Psoas muscle (tissue), 8 donors: ENCODE measurements at places on chromosomes 7 and 10. TPM values are rescaled to one million over a fixed set of nuclear protein-coding genes. Genes with fewer than 3 reads are reported as not detected.

Gene CFAP69
- 1.2 TPM for polyA plus RNA-seq

Gene TMEM140
- polyA plus RNA-seq = 62.1 TPM

Gene CRYGN
- polyA plus RNA-seq = not detected

GRCh38 chr7:116772423-116772863 is 89.9 kb upstream of the CAPZA2 start:
- DNase-seq = no peak

- no peak for DNase-seq
These were observed 68.9 kb downstream of the PDGFA start for GRCh38 chr7:450741-451140.

Gene NACAD
- 0.33 TPM for polyA plus RNA-seq

DNA sequence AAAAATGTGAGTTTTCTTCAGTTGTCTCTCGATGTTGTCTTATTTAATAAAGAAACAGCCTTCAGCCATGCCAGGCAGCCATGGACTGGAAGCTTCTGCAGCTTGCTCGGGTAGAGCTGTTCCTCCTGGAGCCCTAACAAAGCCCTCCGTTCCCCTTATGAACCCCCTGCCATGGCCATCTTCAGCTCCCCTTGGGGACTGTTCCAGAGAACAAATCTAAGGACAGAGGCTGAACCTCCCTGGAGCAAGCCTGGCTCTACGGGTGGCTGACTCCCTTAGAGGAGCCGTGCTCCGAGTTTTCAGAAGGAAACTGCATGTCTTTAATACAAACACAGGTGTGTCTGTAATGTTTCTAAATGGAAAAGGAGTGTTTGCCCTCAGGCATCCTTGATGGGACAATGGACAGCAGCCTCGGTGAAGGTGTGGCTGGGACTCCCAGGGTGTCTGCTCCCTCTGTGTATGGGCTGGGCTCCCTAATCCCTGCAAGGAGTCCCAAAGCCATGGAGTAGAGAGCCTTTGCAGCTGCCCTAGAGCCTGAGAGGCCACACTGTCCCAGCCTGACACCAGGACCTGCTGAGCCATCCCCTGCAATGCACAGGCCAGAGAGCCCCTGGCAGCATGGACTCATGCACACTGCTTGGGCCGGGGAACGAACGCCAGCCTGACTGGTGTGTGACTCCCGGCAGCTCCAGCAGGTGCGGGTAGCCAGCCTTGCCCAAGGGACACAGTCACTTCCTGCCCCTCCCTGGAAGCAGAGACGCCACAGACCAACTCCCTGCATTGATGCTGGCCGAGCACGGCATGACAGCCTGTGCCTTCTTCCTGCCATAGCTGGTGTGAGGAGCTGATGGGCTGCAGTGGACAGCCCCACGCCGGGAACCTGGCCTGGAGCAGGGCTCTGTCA is 381.8 kb downstream of the TCERG1L start:
- no peak for DNase-seq

GRCh38 chr10:32141018-32141807 is 85.0 kb upstream of the KIF5B start:
- no peak for DNase-seq

DNA sequence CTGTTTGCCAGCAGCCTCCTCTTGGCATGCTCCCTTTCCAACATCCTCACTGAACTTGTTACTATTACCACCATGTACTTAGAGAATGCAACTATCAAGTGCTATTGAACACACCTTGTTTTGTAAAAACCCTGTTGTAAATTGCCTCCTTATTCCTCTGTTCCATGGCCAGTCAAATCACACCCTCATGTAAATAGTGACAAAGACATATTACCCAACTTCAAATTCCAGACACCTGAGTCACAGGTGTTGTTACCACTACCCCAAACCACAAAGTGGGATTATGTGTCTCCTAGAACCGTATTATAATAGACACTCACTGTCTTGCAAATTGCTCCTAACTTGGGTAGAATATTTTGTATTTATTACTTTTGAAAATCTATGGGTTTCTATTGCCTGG is 263.2 kb upstream of the C7orf33 start:
- DNase-seq = no peak

DNA sequence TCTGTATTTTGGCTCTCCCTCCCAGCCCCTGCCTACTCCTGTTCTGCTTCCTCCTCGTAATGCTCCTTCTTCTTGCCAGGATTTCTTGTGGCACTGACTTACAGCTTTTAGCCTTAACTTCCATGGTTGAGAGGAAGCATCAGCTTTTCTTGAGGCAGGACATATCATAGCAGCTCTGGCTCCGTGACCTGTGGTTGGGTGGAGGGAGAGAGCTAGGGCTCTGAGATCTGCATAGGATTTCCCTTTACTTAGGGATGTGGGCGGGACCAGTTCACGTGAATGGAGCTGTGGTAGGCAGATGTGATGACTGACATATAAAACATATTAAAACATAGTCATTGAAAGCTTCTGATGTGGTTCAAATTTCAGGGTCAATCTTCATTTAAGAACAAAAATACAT is 10.6 kb upstream of the RAB11FIP2 start:
- DNase-seq = no peak

DNA sequence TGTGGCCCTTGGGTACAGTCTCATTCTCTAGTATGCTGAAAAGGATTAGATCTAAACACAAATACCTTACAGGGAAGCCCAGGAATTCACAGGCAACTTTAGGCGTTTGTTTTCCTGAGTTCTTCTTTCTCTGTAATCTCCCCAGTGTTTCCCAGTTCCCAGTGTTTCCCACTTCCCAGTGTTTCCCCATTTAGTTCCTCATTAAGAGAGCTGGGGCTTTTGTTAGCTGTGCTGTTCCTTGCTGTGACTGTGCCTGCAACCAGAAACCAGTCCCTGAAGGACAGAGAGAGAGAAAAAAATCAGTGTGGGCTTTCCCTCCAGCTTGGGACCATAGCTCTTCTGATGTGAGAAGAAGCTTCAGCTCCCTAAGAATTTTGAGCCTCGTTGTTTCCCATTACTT is 802.9 kb upstream of the COBL start:
- DNase-seq = no peak

- DNase-seq = no peak
These were observed 47.7 kb downstream of the EMX2 start for GRCh38 chr10:117590101-117590875.

Gene LMOD2
- 259 TPM for polyA plus RNA-seq

DNA sequence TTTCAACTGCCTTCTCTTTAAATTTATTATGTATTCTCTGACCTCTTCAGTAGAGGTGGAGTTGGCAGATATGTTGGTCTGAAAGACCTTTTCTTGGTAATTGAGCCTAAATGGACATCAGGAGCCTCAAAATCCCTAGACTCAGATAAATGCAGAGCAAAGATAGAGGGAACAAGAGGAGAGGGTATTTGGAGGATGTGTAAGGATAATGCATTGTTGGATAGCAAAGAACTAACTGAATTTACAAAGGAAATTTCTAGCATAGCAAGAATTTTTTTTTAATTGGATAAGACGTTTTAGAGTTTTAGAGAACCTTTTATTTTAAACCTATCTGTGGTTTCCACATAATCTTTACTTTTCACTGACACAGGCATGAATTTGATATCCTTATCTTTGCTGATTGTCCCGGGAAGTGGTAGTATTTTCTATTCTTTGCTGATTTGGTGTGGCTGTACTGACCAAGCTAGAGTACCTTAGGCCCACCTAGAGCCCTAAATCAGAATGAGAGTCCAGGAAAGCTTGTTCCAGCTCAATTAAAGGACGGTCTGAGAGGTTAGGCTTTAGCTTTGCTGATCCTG is 91.3 kb downstream of the NRF1 start:
- DNase-seq = no peak

Gene JAZF1
- 3.1 TPM for polyA plus RNA-seq

DNA sequence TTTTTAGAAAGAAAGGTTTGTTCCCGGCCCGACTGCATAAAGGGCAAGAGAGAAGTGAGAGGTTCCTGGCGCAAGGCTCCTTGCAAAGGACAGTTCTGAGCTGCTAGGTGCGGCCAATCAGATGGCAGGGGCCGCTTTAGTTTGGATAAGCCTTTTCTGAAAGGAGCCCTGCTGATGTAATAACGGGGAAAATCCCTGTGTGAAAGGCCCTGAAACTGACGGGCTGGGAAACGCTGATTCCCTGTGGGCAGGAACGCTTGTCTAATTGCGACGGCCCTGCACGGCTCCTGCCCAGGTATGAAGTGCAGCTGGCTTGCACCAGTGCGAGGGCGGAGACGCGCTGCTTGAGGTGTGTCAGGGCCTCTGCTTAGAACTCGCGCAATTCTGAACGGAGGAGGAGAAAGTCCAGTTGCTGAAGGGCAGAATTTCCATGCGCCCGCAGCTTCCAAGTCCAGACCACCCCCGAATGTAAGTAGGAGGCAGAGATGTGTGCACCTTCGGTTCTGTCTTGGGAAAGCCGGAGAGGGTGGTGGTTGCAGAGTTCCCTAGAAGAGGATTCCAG is 30.5 kb downstream of the TACC2 start:
- DNase-seq = peak; percentile 58

Gene ASB10
- 3.8 TPM for polyA plus RNA-seq

Gene EN2
- 1.3 TPM for polyA plus RNA-seq

- DNase-seq = peak; percentile 70
These were observed 9.2 kb upstream of the SVIL start for GRCh38 chr10:29643771-29644501.

DNA sequence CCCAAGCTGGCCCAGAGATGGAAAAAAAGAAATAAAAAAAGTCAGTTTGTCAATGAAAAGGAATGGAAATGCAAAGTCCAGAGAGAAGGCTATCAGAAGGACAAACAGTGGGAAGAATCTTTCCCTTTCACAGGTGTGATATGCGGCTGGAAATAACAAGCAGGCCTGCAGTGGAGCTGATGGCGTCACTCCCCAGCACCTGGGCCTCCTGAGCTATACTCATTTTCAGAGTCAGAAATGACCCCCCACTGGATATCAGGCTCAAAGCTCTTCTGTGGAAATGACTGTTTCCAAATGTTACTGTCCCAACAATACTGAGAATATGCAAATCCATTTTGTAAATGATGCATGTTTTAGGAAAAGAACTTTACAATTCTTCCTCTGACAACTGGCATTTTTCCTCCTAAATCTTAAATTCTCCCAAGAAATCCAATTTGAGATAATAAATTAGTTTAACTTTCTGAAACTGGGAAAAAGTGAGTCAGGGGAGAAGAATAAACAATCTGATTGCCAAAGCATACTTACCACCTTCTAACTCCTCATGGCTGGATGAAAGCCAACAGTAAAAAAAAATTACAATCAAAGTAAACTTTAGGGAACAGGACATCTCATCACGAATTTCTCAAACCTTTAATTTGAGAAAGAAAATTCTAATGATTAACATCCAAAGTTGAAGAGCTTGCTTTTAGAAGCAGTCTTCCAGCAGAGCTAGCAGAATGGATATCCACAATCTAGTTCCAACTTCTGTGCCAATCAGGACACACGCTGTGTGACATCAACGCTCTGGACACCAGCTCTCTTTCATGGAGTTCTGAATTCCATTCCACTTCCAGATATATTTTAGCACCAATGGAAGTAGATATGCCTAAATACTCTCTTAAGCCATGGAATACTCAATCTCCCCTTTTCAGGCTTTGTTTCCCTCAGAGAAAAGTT is 5.3 kb upstream of the CUZD1 start:
- DNase-seq = no peak

DNA sequence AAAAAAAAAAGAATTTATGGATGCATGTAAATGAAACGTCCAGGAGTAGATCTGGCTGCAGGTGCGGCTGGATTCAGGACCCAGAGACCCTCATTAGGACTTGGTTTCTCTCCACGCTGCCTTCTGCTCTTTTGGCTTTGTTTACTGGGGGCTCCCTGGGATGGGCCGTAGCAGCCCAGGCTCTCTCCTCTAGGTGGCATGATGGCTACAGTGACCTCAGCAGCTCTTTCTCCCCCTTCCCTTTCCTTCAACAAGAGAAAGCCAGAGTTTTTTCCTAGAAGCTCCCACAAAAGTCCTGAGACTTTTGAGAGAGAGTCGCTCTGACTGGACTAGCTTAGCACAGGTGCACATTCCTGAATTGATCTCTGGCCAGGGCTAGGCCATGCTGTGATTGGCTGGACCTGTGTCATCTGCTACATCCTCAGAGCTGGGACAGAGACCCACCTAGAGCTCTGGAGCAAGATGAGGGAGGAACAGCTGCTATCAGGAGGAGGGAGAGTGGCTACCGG is 67.8 kb upstream of the PDCD4 start:
- DNase-seq = peak; percentile 27

DNA sequence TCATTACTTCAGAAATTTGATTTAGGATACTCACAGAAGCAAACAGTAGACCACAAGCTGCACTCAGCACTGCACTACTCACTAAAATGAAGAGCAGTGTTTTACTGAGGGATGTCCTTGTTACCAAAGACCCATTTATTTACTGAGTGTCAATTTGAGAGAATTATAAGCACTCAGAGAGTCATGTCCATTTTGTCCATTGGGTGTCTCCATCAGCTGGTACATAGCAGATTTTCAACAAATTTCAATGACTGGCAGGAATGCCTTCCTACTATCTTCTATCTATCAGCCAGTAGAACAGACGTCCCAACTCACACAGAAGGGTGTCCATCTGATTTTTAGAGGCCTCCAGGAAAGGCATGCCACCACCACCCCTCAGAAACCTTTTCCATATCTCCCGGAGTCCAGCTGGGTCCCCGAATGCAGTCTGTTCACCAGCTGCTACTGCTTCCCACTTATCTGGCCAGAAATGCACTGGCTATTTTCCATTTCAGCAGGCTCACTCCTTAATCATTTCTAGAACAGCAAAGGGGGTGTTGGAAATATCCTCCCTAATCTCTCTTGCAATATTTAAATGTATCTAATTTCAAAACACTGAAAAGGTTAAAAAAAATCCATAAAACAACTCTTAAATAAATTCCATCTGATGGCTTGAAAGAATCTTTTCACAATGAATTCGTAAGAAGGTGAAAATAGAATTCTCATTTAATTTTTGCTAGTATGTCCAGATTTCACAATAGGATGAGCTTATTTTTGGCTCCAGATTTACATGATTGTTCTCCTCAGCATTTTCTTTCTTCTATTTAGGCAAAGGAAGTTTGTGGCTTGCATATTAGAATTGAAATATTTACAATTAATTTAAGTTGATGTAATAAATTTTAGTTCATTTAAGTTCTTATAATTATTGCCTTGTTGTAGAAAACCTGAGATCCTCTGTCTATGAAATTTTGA is 1164.0 kb upstream of the CELF2 start:
- no peak for DNase-seq

- peak; percentile 62 for DNase-seq
These were observed 2.0 kb downstream of the FLNC start for GRCh38 chr7:128831994-128832879.

DNA sequence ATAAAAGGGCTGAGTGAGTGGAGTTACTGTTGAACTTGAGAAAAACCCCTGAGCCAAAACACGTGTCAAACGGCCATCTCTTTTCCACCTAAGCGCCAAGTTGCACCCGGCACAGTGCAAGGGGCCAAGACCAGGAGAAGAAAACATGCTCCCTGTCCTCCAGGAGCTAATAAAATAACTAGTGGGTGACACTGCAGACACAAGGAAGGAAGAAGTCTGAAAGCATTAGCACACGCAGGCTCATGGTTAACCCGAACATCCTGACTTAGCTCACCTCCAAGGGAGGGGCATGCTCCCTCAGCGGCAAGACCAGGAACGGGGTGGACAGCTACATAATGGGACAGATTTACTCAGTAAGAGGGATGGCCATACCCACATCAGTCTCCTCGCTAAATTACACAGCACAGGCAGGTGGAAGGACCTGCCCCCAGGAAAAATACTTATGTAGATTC is 65.0 kb downstream of the PIP4K2A start:
- DNase-seq = no peak
